ENCODE measurements at places on chromosomes 16 and 17. TPM values are rescaled to one million over a fixed set of nuclear protein-coding genes. Genes with fewer than 3 reads are reported as not detected.

SOCS1 gene
- polyA plus RNA-seq: not detected

NMT1 gene
- 23.4 TPM for polyA plus RNA-seq

ITPRIPL2 gene
- polyA plus RNA-seq: not detected

VWA3A gene
- polyA plus RNA-seq: 0.96 TPM

SLC16A3 gene
- 0.98 TPM for polyA plus RNA-seq

CD300H gene
- polyA plus RNA-seq: not detected

NOG gene
- polyA plus RNA-seq: 2.1 TPM

KIF2B gene
- not detected for polyA plus RNA-seq

PDIA2 gene
- 142 TPM for polyA plus RNA-seq

BEAN1 gene
- polyA plus RNA-seq: 0.58 TPM

DLX4 gene
- not detected for polyA plus RNA-seq

SKAP1 gene
- polyA plus RNA-seq: not detected

SLC38A8 gene
- not detected for polyA plus RNA-seq

PIPOX gene
- polyA plus RNA-seq: 4.4 TPM

SNRNP25 gene
- polyA plus RNA-seq: 45.3 TPM

FCSK gene
- 18.0 TPM for polyA plus RNA-seq

KRT13 gene
- polyA plus RNA-seq: not detected

DNASE1L2 gene
- 10.2 TPM for polyA plus RNA-seq

METRN gene
- polyA plus RNA-seq: 37.6 TPM

STAC2 gene
- polyA plus RNA-seq: not detected

PNMT gene
- polyA plus RNA-seq: not detected

LPO gene
- polyA plus RNA-seq: not detected

OXLD1 gene
- 64.2 TPM for polyA plus RNA-seq

CNGB1 gene
- polyA plus RNA-seq: 20.7 TPM
